Mucosa of gallbladder (tissue), 1 donor: ENCODE measurements at places on chromosomes 2 and 18.

DNA sequence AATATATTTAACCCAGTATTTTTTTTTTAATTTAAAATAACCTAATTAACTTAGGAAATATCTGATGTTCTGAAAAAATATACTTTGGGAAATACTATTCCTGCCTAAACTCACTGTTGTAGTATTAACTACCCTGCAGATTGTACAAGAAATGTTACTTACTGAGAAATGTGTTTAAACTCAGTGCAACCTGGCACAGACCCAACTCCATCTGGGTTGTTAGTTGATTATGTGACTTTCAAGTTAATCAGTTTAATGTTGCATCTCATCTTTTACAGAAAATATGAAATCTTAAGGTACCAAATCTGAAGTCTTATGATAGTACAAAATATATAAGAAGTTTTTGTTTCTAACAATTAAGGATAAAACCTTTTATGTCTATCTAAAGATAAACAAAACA, 27.3 kb downstream of the VAPA start:
- DNase-seq, result no peak

GRCh38 chr2:40348038-40348437, 103.9 kb downstream of the SLC8A1 start:
- no peak for DNase-seq

GRCh38 chr2:54658564-54659071, 64.8 kb upstream of the EML6 start:
- DNase-seq, result no peak

- no peak for DNase-seq
Measured at GRCh38 chr2:4964579-4964978, 727.6 kb upstream of the SOX11 start.
